ENCODE measurements at places on chromosomes 3 and 15.

- DNase-seq: no peak
Measured at GRCh38 chr3:126057501-126057819, 26.5 kb downstream of the SLC41A3 start.

DNA sequence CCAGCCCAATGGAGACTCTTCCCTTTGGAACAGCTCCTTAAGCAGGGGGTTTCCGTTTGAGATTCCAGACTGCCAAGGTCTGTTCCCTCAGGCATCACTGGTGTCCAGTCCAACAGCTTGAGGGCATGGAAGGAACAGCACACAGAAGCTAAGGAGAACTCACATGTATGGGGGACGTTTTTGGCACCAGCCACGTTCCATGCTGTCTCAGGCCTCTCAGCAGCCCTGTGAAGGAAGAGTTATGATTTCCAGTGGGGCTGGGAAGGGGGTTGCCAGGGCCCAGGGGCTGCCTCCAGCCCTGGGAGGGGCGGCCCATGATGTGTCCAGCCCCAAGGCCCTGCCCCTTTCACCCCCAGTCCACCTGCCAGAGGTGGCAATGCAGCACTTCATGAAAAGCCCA, 7.5 kb upstream of the RHO start:
- DNase-seq: no peak

- no peak for DNase-seq
Measured at GRCh38 chr3:99639579-99639978, 1.2 kb downstream of the COL8A1 start.

- DNase-seq: peak; percentile 32
Measured at GRCh38 chr3:23834082-23834870, 28.5 kb downstream of the UBE2E1 start.

GRCh38 chr3:116394365-116394764, 50.9 kb downstream of the LSAMP start:
- no peak for DNase-seq

GRCh38 chr3:115617591-115617990, 5.7 kb upstream of the GAP43 start:
- no peak for DNase-seq

DNA sequence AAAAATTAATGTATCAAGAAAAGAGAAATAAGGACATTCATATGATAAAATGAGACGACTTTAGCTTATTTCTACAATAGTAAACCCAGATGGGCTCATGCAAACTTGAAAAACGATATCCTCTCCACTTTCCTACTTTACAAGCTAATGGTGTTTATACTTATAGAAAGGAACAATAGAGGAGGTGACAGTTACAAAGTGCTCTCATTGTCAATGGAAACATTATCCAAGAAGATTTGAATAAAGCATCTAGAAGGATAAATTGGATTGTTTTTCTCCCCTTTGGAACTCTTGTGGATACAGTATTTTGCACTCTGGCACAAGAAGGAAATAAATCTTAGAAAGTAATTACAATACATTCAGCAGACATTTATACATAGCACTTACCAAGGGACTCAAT, 20.2 kb upstream of the CCDC66 start:
- no peak for DNase-seq

GRCh38 chr3:107668416-107668815, 145.7 kb downstream of the BBX start:
- no peak for DNase-seq

GRCh38 chr3:133188996-133189395, 150.8 kb downstream of the TMEM108 start:
- no peak for DNase-seq

GRCh38 chr15:83973816-83974215, 261.8 kb upstream of the GOLGA6L4 start:
- DNase-seq: no peak

GRCh38 chr15:23763021-23763420, 75.9 kb upstream of the NDN start:
- DNase-seq: no peak

DNA sequence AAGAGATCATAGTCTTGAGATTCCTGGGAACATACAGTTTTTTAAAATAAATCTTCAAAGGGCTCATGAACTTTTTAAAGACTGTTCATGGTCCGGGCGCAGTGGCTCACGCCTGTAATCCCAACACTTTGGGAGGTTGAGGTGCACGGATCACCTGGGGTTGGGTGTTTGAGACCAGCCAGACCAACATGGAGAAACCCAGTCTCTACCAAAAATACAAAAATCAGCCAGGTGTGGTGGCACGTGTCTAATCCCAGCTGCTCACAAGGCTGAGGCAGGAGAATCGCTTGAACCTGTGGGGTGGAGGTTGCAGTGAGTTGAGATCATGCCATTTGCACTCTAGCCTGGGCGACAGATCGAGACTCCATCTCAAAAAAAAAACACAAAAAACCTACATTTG, 41.4 kb upstream of the EIF3J start:
- DNase-seq: no peak

DNA sequence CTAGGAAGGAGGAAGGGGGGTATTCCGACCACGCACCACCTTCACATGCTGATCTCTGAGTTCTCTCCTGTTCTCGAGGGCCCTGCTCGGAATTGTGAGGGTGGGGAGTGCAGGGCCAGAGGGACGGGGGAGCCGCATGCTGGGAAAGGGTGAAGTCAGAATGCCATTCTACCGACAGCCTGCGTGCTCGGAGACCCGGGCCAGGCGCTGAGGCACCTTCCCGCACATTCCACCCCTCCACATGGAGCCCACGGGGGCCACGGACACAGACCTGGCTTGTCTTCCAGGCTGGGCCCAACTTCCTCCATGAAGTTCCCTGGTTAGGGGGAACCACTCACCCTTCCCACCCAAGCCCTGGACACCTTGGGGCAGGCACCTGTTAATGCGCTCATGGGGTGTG, 28.7 kb upstream of the PIGZ start:
- no peak for DNase-seq

DNA sequence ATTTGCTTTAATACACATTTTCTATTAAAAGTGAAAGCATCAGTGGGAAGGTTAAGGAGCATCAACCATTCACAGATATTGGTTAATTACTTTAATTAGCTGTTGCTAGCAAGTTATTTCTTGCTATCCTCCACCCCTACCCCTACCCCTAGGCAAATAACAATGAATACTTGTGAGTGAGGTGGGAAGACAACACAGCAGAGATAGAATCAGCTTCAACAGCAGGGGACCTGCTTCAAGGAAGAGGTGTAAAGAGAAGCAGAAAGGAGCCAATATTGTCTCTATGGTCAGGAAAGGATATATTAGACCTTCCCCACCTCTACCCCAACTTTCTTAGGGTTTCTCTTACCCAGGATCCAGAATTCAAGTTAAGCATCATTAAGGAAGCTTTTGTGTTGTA, 149.4 kb downstream of the SNRK start:
- no peak for DNase-seq

DNA sequence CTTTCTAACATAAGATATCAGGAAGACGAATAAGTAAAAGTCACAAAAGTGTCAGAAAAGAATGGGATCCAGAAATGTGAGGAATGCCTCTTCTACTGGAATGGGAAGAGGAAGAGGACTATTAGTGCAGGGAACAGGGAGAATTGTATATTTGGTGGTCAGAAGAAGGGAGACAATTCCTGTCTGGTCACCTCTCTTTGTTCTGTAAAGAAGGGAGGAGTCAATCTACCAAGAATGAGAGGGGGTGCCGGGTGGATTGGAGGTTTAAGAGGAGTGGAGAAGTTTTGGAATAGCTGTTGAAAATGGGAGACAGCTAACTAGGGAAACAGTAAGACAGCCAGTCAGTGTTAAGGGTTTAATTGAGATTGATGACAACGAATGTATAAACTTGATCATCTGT, 20.1 kb downstream of the COMMD2 start:
- no peak for DNase-seq

GRCh38 chr15:66795851-66796250, 93.8 kb downstream of the SMAD6 start:
- DNase-seq: no peak

- DNase-seq: no peak
Measured at GRCh38 chr3:57575966-57576626, 20.0 kb downstream of the PDE12 start.

All from midbrain (tissue), 1 donor.